Activated CD4-positive, alpha-beta T cell treated with anti-CD3 and anti-CD28 coated beads, Interleukin-10, Interleukin-2, amounts not matched to agents 100 ng/mL and 50 ng/mL, durations not matched to agents 16 hours and 8 hours (primary cell): ENCODE measurements at places on chromosomes 7 and 10.
A peak's percentile ranks its signal among the peaks of the same experiment; 100 is the strongest.

GRCh38 chr10:50334273-50334672 is 83.0 kb upstream of the ASAH2 start:
- DNase-seq, result peak; percentile 16

DNA sequence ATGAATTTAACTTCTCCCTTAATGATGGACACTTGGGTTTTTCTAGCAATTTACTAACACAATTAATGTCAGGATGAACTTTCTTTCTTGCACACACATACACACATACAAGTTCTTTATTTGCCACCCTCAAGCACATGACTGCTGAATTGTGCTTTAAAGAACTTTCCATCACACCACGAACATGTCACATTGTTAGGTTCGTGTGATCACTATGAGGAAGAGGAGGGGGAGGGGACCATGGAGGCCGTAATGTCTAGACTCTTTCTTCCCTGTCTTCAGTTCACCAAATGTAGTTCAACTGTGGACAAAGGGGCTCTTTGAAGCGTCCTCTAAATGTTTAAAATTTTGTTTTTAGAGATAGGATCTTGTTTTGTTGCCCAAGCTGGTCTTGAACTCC is 31.0 kb downstream of the NUP42 start:
- DNase-seq, result no peak

DNA sequence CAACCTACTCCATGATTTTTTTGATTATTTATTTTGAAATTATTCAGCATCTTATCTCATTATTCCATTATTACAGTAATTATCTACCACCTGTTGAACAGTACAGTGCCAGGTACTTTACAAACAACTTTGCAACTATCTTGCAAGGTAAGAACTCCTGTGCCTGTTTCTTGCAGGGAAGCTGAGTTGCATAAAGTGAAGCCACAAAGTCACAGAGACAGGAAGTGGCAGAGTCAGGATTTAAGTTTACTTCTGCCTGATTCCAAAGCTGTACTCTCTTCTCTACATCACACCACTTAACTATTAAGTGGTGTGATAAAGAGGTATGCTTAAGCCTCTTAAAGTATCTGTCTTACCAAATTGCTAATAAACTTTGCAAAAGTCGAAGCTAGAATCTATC is 80.1 kb downstream of the LRRTM3 start:
- DNase-seq, result no peak

GRCh38 chr10:23088609-23089008 is 6.8 kb upstream of the MSRB2 start:
- DNase-seq, result no peak

- DNase-seq, result no peak
Measured at GRCh38 chr10:121532292-121532864, 65.9 kb downstream of the FGFR2 start.

DNA sequence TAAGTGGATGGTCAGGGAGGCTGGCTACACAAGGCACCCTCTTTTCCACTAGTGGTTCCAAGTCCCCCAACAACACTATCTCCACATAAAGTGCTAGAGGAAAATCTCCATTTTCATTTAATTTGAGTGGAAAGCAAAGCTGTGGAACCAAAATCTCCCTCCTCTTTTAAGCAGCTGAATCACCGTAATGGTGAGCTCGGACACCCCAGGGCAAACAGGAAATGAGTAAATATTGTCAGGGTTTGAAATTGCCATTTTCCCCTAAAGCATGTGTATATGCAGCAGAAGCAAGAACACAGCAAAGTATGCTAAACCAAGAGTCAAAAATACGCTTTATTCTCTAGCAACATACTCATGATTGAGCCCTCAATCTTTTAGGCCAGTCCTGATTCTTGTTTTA is 143.7 kb downstream of the GPAM start:
- DNase-seq, result no peak

- no peak for DNase-seq
Measured at GRCh38 chr7:2523941-2524807, 4.6 kb downstream of the LFNG start.

- DNase-seq, result no peak
Measured at GRCh38 chr10:84004221-84004620, 135.1 kb upstream of the GHITM start.

DNA sequence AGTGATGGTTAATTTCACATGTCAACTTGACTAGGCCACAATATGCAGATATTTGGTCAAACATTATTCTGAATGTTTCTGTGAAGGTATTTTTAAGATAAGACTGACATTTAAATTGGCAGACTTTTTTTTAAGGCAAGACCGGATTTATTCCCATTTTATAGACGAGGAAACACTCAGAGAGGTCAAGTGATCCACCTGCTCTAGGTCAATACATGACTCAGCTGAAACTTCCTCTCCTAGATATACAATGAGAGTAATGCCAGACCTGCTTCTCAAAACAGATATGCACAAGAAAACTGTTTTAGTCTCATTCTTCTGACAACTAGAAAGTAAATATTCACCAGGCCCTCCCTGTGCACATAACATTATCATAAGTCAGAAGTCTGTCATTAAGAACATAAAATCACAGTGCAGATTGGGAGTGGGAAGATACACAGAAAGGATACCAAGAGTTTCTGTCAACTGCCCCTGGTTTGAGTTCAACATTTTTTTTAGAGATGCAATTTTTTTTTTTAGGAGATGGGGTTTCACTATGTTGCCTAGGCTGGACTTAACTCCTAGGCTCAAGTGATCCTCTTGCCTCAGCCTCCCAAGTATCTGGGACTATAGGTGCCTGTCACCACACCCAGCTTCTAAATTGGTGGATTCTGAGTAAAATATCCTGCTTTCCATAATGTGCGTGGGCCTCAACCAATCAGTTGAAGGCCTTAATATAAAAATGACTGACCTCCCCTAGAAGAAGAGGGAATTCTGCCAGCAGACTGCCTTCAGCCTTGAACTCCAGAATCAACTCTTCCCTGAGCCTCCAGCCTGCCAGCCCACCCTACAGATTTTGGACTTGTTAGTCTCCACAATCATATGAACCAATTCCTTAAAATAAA is 121.4 kb downstream of the ZFAND4 start:
- DNase-seq, result no peak

- DNase-seq, result no peak
Measured at GRCh38 chr7:14381306-14381705, 391.8 kb upstream of the ETV1 start.

GRCh38 chr10:126561921-126562680 is 108.4 kb downstream of the C10orf90 start:
- DNase-seq, result no peak

- DNase-seq, result peak; percentile 57
Measured at GRCh38 chr7:5773661-5774086, 7.8 kb downstream of the RNF216 start.

- DNase-seq, result no peak
Measured at GRCh38 chr10:91453535-91453934, 43.4 kb downstream of the HECTD2 start.

- no peak for DNase-seq
Measured at GRCh38 chr10:43090664-43091063, 13.8 kb downstream of the RET start.

GRCh38 chr10:103457176-103457712 is 1.5 kb downstream of the CALHM1 start:
- no peak for DNase-seq

DNA sequence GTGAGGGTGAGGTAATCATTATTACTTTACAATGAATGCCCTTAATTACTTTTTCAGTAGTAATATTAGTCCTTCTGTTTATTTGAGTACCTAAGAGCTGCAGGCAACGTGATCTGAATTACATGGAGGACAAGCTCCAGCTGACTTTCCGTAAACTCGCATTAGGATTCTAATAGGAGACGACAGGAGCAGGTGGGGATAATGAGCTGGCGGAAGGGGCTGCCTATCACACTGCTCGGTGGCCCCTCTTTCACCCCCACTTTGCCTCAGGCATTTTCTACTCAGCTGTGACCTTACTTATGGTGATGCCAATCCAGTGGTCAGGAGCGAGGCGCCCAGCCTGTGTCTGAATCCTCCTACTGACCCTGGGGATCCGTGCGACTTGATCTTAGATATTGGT is at the start of gene C7orf33:
Gene C7orf33, plus strand, starts transcription at position 296 of the 400 bp plus-strand sequence. CDS start 160 bp downstream, outside the sequence.
- no peak for DNase-seq

DNA sequence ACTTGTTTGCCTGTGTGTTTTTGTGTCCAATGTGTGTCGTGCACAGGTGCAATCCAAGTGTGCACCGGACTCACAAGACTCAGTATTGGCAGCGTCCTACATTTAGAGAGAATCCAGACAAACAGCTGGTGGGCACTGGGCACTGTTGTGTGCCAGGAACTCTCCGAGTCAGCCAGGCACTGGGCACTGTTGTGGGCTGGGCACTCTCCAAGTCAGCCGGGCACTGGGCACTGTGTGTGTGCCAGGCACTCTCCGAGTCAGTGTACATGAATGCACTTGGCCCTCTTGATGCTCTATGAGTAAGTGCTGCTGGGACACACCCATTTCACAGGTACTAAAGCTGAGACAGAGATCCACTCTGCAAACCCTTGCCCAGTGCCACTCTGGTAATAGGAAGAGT is 303.5 kb downstream of the PTPRN2 start:
- no peak for DNase-seq

- no peak for DNase-seq
Measured at GRCh38 chr7:134589491-134589941, 40.6 kb downstream of the AKR1B15 start.

DNA sequence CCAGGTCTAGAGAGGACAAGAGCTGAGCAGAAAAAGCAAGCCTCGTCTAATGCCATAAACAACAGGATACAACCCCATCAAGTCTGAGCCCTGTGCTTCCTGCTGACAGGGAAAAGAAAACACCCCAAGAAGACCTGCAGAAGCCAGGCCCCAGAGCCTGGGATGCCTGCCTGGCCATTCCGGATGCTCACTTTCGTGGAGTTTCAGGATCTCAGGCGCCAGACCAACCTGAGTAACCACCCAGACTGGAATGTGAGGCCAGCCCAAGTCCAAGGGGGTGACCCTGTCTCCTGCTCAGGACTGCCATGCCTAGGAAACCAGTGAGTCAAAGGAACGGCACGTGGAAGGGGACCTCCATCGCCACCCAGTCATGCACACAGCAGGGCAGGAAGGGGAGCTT is 74.3 kb downstream of the PLXNA4 start:
- DNase-seq, result no peak

DNA sequence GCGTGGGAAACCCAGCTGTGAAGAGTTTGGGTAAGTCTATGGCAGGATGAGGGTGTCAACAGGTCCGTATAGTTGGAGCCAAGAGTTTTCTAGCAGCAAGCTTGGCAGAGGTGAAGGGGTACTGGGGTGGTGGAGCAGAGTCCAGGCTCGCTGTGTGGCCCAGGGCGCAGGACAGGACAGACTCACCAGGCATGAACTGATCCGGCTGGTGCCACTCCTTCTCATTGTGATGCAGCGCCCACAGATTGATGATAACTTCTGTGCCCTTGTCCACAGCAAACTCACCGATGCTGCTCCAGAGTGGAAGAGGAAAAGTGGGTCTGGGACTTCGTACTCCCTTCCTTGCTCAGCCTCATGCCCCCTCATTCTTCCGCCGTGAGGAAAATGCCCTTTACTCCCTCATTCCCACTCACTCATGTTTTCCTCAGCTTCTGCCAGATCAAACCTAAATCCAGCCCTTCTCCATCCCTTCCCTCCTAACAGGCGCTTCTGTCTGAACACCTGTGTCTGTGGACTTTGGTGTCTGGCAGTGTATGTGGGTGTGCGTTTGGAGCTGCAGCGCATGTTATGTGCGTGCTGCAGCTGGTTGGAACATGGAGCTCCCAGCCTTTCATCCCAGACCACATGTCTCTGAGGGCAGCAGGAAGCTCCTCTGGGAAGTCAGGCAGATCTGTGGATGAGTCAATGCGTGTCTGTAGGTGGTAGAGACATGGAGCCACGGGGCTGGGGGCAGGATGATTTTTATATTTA is 5.7 kb downstream of the CYP17A1 start:
- DNase-seq, result no peak

- no peak for DNase-seq
Measured at GRCh38 chr10:17286562-17287550, 58.8 kb downstream of the VIM start.

DNA sequence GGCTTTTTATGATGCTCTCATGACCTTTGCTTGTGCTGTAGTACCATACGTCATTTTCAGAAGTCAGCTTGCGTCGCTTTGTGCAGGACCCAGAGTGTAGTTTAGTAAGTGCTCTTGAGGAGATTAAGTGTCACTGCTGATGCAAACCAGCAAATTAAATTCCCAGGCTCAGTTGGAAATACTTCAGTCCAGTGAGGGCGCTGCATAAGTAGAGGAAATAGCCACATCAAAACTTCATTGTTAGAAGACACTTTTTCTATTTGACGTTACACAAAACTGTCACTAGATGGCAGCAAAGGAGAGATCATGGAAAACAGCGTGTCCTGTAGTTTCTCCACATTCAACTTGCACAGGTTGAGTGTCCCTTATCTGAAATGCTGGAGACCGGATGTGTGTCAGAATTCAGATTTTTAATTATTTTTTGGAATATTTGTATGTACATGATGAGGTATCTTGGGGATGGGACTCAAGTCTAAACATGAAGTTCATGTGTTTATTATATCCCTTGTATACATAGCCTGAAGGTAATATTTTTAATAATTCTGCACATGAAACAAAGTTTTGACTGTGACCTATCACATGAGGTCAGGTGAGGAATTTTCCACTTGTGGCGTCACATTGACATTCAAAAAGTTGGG is 7.9 kb downstream of the ZNF22 start:
- DNase-seq, result peak; percentile 66

DNA sequence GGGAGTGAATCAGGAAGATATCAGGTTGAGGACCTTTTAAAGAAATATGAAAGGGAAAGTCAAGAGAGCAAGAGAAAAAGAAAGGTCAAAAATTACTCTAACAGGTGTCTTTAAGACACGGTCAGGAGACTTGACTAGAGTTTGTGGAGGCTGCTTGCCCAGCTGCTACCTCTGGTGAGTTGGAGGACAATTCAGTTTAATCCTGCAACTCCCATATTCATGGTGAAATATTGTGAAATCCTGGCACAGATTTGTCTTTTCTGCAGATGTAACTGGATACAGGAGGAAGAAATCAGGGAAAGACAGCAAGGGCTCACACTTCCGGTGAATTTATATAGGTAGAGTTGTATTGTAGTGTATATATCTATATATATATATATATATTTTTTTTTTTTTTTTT is 93.5 kb downstream of the AKAP9 start:
- no peak for DNase-seq

DNA sequence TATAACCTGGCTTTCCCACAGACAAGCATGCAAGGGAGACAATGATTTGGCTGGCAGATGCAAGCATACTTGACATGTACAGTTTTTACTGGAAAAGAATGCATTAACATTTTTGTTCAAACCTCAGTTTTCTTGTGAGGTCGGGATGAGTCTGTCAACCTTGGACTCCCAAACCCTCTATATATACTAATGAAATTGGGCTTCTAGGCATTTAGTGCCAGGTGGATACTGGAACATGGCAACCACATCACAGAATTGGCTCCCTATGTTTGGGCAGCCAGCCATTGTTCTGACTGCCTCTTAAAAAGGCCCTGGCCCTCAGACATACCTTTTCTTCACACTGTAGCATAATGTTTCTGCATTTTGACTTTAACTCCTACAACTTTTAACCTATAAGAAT is 39.1 kb downstream of the CDK6 start:
- DNase-seq, result no peak
